Thoracic aorta (tissue), 2 donors: ENCODE measurements at places on chromosomes 13 and 19. TPM values are rescaled to one million over a fixed set of nuclear protein-coding genes. Genes with fewer than 3 reads are reported as not detected.

- DNase-seq = no peak
Observed at GRCh38 chr19:43420954-43421353, 6.3 kb downstream of the TEX101 start.

The BRD4 gene
- total RNA-seq = 49.0 TPM

The ICAM5 gene
- 0.41 TPM for total RNA-seq

DNA sequence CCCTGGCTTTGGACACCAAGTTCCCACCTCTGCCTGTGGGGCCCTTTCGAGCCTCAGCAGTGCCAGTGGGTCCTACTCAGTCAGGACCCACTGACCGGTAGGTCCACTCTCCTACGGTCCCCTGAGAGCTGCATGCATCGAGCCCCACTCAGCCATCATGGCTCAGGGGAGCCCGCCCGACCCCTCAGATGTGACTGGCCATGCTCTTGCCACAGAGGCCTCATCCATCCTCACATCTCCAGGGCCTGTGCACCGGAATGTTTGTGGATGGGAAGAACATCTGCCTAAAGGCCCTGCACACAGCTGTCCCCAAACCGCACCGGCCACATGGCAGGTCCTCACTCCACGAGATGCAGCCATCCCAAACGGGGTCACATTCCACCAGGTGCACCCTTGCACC lies 52.6 kb upstream of the C13orf46 start:
- DNase-seq = no peak

DNA sequence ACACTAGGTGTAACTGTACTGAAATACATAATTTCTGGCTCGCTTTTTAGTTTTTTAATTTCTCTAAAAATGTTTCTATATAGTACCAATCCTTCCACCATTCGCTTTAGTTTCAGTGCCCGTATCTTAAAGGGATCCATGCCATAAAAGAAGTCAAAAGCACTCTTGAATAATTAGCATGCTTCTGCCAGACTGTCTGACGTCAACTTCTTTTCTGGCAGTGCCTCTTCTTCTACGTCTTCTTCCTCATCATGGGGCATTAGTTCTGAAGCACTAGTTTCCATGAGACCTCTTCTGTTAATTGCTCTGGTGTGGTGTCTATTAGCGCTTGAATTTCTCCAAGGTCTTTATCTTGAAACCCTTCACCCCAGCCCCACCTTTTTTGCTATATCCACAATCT lies 93.8 kb upstream of the DOCK9 start:
- no peak for DNase-seq

GRCh38 chr19:52473655-52474350 lies 20.4 kb downstream of the ZNF578 start:
- DNase-seq = no peak

GRCh38 chr19:29478578-29479565 lies 46.9 kb upstream of the VSTM2B start:
- DNase-seq = no peak

DNA sequence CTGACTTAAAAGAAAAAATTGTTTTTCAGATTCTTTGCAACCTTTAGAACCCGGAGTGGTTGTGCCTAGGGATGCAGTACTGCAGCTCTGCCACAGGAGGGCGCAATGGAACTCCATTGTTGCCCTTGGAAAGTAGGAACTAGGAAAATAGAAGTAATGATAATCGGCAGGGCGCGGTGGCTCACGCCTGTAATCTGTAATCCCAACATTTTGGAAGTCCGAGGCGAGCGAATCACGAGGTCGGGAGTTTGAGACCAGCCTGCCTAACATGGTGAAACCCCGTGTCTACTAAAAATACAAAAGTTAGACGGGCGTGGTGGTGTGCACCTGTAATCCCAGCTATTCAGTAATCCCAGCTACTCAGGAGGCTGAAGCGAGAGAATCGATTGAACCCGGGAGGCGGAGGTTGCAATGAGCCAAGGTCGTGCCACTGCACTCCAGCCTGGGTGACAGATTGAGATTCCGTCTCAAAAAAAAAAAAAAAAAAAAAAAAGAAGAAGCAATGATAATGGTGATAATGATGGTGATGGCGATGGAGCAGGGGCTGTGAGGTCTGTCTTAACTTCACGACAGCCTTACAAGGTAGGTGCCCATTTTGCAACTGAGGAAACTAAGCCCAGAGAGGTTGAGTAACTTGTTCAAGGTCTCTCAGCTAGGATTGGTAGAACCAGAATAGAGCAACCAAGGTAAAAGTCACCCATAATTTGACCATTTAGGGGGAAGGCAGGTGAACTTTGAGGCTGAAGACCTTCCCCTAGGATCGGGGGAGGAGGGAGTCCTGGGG lies 5.5 kb upstream of the ADAMTS10 start:
- no peak for DNase-seq

The ERFL gene
- total RNA-seq = 0.41 TPM

The ZNF541 gene
- total RNA-seq = not detected

DNA sequence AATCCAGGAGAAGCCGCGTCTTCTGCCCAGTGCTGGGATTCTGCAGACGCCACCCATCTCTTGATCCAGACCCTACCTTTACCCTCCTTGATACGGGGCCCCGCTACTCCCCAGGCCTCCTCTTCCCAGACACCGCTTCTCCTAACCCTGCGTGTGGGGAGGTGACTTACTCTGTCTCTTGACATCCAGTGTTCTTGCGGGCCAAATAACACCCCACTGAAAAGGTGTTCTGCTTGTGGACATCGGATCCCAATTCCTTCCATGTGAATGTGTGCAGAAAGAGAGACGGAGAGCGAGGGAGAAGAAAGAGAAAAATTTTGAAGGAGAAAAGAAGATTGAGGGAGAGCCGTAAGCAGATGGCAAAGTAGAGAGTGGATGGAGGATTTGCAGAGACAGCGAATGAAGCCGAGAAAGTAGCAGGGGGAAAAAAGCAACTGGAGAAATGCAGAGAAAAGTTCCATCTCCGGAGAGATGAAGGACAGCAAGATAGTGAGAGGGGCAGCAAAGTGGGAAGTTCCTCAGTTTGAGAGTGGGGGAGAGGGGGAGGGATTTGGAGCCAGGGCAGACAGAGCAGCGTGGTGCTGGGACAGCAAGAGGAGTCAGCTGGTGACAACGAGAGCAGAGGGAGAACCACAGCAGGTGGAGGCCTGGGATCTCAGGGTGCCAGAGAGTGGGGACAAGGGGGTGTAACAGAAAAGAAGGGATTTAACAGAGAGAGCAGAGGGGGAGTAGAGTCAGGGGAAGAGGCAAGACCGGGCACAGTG lies 814 bp downstream of the ZNF480 start:
- no peak for DNase-seq

The CEACAM19 gene
- total RNA-seq = 6.2 TPM

The PPM1N gene
- total RNA-seq = 6.6 TPM

The IZUMO1 gene
- total RNA-seq = not detected

- DNase-seq = no peak
Observed at GRCh38 chr19:30426864-30427263, 54.7 kb downstream of the ZNF536 start.

DNA sequence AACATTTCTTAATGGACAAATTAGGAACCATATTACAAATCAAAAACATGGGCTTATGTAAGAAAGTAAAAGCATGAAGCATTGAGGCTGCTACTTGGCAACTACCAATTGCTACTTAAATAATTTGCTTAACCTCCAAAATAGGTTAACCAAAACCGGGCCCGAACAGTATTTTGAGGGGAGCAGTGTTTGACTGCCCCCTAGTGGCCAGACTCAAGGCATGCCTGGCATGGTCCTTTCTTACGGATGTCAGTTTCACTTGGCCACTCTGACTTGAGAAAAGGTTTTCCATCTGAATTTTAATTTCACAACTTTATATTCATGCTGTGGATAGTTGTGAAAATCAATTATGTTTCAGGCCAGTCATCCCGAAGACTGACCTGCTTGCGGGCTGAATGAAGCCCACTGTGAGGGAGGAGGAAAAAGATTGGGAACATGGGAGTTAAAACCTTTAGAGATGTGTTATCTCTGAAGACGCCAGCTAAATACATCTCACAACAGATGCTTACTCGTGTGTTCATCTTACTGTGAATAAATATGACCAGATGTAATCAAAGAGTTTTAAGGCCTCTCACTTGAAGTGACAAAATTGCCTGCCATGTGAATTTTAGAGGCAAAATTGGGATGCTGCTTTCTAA lies 2.9 kb downstream of the RXFP2 start:
- no peak for DNase-seq

DNA sequence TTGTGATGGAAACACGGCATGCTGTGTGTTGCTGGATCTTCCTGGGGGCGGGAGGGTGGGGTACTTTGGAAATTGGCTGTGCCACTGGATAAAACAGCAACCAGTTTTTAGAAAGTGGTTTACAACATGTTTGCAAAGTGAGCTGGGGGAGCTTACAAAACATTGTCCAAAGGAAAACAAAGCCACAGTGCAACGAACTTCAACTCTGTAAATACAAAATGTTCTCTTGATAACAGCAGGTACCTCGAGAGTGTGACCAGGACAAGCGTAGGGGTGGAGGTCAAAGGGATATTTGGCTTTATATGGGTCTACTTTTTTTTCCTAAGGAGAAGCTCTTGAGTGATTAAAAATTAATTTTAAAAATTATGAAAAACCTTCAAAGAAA lies 2.5 kb downstream of the IGSF23 start:
- DNase-seq = no peak

DNA sequence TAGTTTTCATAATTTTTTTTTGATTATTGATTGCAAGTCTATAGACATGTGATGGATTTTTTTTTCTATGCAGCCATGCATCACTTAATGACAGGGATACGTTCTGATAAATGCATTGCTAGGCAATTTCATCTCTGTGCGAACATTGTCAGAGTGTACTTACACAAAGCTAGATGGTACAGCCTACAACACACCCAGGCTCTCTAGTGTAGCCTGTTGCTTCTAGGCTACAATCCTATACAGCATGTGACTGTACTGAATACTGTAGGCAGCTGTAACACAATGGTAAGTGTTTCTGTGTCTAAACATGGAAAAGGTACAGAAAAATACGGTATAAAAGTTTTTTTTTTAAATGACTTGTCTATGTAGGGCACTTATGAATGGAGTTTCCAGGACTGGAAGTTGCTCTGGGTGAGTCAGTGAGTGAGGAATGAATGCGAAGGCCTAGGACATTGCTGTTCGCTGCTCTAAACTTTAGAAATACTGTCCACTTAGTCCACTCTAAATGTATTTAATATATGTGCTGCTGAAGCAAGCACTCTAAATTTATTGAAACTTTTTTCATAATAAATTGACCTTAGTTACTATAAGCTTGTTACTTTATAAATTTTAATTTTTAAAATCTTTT lies 20.3 kb downstream of the SPATA13 start:
- DNase-seq = no peak

The ZNF154 gene
- total RNA-seq = 3.0 TPM

DNA sequence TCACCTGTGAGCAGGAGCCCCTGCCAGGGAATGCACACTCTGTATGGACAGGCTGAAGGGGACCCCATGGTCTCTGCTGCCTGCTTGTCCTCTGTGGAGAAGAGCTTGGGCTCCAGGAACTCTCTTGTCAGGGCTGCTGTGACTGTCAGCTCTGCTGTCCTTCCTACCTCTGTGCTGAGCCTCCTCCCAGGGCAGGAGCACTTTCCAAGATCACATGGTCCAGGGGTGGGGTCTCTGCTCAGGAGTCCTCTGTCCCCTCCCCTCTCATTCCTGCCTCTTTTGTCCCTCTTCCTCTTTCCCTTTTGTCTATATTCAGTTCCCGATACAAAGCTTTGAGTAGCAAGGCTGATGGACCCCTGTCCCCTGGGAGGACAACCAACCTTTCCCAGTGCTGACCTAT lies at the start of gene CEACAM7:
Gene CEACAM7, minus strand, starts transcription at position 173 of the 400 bp plus-strand sequence. Its CDS starts 105 bp downstream, at position 68.
- no peak for DNase-seq

DNA sequence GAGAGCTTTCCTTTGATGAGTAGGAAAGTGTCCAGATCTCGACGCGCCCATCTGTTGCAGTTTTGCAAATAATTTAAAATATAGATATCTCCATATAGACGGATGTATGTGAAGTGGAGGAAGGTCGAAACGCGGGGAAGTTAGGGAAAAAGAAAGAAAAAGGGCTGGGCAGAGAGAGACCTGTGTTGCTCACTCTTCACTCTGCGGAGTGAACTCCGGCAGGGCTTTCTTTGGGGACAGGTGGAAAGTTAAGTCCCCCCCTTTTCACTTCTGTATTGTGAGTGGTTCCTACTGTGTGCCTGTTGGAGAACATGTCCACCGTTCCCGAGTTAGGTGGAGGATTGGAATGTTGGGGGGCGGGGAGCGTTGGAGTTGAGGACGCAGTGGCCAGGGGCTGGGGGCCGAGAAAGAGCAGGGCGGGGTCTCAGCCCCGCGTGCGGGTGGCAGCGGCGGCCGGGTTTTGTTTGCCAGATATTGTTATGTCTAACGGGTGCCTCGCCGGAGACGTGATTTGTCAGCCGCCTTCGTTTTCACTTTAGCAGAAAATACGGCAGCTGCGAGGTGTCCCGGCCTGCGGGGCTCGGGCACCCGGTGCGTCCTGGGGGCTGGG lies 145.1 kb upstream of the ZNF536 start:
- no peak for DNase-seq

DNA sequence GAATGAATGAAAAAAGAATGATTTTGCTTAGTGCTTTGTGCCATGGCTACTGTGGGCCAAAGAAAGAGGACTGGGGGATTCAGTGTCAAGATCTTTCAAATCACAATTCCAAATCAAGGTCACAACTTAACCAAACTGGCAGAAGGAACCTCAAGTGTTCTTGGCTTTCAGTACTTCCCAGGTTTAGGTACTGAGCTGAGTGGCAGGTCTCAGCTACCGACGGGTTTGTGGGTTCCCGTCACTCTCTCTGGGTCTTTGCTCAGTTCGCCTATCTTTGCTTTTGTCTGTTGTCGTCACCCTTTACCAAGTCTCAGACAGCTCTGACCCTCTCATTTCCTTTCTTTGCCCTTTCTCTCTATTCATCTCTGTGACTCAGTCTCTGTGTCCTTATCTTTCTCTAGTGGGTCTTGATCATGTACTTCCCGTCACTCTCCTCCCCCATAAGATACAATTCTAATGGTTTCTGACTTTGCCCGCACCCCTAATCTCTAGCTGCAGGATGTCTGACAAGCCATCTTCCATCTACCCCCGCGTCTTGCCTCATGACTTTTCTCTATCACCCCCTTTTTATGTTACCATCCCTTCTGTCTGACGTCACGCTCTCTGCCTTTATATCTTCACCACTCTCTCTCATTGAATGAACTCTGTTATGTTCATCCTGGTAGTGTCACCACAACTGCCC lies 33.3 kb upstream of the LRRC4B start:
- no peak for DNase-seq

DNA sequence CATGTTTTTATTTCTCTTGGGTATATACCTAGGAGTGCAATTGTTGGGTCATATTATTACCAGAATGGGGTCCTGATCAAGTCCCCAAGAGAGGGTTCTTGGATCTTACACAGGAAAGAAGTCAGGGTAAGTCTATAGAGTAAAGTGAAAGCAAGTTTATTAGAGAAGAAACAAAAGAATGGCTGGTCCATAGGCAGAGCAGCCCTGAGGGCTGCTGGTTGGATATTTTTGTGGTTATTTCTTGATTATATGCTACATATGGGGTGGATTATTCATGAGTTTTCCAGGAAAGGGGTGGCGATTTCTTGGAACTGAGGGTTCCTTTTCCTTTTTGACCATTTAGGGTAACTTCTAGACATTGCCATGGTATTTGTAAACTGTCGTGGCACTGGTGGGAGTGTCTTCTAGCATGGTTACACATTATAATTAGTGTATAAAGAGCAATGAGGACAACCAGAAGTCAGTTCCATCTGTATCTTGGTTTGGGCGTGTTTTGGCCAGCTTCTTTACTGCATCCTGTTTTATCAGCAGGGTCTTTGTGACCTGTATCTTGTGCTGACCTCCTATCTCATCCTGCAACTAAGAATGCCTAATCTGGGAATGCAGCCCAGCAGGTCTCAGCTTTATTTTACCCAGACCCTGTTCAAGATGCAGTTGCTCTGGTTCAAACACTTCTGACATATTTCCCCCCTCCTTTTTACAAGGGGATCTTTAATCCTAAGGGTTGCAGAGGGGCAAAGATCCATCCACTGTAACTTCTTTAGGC lies 41.1 kb downstream of the CEACAM1 start:
- no peak for DNase-seq
